ENCODE measurements at places on chromosomes 7 and 10.
A peak's percentile ranks its signal among the peaks of the same experiment; 100 is the strongest.

- DNase-seq = no peak
These were observed 42.3 kb upstream of the RBM33 start for GRCh38 chr7:155602156-155602555.

DNA sequence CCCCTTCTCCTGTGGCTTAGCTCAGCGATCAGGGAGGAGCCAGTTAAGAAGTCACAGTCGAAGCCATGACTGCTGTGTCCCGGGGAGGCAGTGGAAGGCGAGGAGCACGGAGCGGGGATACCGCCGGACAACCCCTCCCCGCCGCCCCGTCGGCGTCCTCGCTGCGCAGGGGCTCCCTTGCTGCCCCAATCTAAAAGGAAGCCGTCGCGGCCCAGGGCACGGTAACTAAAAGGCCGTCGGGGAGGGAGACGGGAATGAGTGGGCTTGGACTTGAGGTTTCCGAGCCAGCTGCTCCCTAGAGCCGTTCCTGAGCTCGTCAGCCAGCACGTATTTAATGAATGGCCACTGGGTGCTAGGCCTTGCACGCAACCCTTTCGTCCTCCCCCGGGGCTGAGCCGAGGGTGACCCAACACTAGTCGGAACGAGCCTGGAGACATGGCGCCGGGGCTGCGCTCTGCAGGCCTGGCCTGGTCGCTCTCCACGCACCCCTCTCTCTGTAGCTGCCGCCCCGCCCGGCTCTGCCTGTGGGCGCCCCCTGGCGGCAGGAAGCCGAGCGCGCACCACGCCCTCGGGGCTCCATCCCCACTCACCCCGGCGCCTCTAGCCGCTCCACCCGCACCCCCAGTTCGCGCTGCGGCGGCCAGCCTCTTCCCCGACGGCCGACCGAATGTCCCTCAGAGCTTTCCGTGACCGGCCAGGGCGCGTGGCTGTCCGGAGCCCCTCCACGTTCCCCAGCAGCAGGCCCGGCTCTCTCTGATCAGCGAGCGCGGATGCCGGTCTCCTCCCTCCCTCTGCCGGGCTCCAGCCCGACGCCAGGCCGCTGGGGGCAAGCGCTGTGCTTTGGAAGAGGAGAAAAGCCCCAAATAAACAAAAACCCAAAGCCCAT, 29.3 kb upstream of the KCNK18 start:
- peak; percentile 57 for DNase-seq

GRCh38 chr10:74056050-74056818, 58.3 kb downstream of the VCL start:
- DNase-seq = no peak

DNA sequence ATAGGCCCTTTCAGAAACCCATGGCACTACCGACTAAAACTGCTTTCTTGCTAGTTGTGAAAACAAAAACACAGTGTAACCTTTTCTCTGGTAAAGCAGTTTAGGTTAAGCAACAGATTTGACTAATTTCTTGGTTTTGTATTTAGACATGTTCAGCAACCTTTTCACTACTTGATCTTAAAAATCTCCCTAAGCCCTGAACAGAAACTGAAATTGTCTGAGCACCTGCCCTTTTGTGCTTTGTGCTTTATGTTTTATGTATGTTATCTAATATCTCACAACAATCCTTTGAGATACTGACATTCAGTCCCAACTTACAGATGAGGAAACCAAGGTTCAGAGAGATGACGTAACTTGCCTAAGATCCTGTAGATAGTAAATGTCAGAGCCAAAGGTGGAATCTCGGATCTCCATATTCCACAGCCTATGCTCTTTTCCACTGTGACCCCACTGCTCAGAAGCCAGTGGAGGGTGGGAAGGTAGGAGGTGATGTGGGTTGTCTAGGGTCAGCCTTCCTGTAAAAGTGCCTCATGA, 146.6 kb downstream of the LCOR start:
- DNase-seq = no peak

- DNase-seq = no peak
These were observed 50.1 kb downstream of the PLEKHS1 start for GRCh38 chr10:113801569-113801968.

GRCh38 chr10:113982769-113983168, 60.9 kb upstream of the ADRB1 start:
- DNase-seq = no peak

- DNase-seq = no peak
These were observed 98.7 kb downstream of the NOC3L start for GRCh38 chr10:94264085-94264484.

DNA sequence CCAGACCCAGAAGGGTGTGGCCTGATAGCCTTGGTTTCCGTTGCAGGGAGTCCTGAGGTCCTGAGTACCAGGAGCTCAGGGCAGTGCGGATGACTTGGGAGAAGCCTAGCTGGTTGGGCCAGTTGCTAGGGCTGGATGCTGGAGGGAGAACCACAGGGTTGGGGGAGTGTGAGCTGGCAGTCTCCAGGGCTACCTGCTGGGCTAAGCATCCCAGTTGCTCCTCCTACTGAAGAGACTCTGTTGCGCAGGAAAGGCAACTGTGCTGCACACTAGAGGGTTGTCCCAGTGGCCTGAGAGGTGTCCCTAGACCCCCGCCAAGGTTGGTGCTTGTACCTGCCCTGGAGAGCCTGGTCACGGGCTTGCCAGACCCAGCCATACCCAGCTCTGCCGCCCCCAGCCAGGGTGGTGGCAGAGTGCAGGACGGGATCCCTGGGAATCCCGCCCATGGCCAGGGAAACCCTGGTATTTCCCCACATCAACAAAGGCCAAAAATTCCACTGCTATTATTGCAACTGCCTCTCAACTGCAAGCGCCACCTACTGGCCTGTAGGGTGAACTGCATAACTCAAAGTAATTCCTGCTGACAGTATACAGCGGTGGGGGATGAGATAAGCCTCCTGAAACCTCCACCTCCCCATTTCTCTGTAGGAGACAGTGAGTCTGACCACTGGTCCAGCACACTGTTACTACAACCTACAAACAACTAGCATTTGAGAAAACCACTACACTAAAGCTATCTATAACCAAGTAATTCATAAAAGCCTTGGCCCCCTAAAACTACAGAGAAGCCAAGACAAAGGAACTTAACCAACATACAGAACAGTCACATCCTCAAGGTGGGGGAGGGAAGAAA, 67.6 kb upstream of the DDC start:
- no peak for DNase-seq

DNA sequence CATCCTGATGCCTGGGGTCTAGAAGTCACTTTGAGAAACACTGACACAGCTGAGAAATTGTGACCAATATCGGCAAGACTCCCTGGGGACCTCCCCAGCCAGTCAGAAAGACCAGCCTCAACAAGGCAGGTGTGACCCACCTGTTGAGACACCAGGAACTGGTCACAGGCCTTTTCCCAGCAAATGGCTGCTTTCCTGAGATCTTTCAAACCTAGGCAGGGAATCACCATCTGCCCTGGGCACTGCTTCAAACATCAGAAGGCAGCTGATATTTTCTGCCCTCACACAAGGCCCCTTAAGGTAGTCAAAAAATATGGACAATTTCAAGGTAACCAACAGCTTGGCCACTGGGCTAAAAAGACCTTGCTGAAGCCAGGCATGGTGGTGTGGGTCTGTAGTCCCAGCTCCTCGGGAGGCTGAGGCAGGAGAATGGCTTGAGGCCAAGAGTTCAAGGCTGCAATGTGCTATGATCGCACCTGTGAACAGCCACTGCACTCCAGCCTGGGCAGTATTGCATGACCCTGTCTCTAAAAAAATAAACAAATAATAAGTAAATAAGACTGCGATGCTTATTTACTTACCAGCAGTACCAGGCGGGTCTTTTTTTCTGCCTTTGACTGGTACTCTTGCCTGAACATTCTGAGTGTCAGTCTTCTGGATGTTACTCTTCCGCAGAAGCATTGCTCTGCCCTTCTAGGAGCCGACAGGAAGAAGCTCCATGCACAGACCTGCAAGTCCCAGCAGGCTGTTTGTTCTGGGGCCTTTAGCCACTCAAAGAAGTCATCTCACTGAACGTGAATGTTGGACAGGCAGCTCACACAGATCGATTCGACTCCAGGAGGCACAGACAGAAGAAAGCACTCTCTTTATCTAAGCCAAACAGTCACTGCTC, 59.7 kb downstream of the SORBS1 start:
- no peak for DNase-seq

DNA sequence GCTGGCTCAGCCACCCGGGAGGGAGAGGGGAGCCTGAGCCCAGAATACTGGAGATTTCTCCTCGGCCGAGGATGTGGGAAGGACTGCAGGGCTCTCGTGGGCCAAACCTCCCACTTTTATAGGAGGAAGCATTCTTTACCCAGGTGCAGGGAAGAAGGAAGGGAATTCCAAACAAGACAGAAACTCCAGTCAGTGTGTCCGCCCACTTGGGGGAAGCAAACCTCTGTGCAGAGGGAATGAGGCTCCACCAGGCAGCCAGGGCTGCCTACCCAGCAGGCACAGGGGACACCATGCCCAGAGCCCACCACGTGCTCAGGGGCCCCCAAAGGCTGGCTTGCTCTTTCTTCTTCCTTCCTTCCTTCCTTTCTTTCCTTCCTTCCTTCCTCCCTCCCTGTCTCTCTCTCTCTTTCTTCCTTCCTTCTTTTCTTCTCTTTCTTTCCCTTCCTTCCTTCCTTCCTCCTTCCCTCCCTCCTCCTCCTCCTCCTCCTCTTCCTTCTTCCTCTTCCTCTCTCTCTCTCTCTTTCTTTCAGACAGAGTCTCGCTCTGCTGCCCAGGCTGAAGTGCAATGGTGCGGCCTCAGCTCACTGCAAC, 15.4 kb upstream of the FZD9 start:
- no peak for DNase-seq

- DNase-seq = no peak
These were observed 223.2 kb downstream of the MAD1L1 start for GRCh38 chr7:2009541-2010001.

DNA sequence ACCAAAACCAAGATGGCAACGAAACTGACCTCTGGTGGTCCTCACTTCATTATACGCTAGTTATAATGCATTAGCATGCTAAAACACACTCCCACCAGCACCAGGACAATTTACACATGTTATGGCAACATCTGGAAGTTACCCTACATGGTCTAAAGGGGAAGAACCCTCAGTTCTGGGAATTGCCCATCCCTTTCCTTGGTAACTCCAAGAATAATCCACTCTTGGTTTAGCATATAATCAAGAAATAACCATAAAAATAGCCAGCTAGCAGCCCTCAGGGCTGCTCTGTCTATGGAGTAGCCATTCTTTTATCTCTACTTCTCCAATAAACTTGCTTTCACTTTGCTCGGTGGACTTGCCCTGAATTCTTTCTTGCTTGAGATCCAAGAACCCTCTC, 191.1 kb downstream of the DOCK4 start:
- DNase-seq = no peak

GRCh38 chr10:64430690-64431323, 909.6 kb downstream of the REEP3 start:
- no peak for DNase-seq

DNA sequence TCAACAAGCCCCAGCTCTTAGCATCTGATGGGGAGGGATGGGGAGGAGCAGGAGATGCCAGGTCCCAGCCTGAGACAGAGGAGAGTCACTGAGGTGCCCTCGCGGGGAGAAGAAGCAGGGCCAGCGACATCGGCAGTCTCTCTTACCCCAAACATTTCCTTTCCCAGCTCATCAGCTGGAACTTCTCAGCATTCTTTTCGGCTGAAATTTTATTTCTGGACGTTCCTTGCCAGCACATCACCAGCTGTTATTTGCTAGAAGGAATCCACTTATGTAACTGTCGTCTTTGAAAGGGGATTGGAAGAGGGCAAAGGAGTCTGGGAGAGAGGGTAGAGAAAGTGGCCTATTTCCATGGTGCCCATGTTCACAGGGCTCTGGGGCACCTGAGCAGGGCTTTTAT, 101.0 kb upstream of the SHH start:
- no peak for DNase-seq

DNA sequence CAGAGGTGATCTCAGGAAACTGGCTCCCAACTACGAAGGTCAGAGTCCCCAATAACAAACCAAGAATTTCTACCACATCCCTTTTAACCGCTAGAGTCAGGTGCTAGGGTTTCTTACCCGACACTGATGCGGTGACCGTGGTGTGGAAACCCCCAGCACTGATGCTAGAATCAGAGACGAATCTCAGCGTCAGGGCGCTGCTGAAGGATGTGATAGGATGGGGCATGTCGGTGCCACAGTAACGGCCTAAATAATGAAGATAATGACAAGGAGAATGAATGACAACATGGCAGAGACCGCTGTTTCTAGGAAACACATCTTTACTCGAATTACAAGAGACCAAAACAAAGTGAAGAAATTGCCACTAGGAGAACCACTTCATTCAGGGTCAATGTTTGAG, 131.1 kb upstream of the RSU1 start:
- no peak for DNase-seq

DNA sequence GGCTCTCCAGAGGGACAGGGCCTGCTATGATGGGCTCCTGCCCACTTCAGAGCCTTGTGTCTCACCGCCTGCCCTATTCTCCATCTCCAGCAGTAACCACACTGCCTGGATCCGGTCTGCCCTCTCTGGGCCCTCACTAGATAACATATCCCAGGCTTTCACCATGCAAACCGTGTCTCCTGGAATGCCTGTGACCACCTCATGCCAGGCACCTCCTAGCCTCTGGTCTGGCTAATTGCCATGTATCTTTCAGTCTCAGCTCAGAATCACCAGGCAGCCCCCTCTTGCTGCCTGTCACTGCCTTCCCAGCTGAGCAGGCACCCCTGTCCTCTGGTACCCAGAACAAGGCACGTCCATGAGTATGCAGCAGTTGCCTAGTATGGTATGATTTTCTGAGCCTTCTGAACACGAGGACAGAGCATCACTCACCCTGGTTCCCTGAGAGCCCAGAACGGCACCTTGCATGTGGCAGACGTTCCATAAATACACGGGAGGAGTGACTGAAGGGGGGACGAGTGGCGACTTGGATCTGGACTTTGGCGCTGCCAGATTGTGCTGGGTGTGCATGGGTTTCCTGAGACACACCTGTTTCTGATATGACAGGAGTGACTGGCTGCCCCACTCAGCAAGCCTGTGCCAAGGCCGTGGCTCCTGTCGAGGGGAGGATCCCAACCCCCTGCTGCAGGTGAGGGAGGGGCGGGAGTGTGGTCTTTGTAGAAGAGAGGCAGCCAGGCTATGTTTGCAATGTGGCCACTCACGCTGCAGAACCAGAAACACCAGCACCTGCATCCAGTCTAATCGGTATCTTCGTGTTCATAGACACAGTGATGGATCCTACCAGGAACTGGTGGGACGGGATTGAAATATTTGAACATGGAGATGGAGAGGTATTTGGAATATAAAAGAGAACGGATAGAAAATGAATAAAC, 95.2 kb downstream of the VOPP1 start:
- no peak for DNase-seq
